ENCODE measurements at places on chromosomes 3 and 15.
A peak's percentile ranks its signal among the peaks of the same experiment; 100 is the strongest.

DNA sequence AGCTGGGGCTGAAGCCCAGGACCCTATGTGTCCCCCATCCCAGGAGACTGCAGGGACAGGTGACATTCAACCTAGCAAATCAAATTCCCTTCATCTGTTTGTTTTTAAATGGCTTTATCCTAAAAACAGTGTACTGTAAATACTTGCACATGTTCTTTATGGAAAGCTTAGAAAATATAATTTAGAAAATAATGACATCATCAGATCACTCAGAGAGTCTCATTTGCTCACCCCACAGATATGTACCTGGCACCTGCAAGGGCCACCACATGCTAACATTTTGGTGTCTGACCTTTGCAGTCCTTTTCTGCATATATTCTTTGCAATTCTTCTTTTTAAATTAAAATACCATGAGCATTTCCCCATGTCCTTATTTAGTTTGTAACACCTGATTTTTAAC, 58.6 kb upstream of the FGD5 start:
- no peak for DNase-seq

GRCh38 chr15:74768771-74769342, 13.0 kb upstream of the CSK start:
- peak; percentile 73 for DNase-seq

- DNase-seq: no peak
Measured at GRCh38 chr15:88703533-88703932, 64.7 kb downstream of the ISG20 start.

DNA sequence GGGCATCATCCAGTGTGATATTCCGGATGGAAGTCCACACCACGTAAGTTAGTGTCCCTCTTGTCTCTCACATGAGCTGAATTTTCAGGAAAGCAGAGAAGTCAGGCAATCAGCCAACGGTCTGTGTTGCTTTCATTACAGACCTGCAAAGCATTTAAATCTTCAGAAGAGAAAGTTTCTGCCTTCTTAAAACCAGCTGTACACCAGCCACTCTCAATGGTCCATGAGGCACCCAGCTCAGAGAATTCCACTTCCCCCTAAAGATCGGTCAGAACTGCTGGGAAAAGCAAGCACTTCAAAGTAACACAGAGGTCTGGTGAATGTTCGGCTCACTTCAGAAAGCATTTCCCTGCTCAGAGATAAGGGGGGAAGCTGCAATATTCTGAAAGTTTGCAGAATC, 903.7 kb downstream of the EPHA3 start:
- DNase-seq: no peak

GRCh38 chr3:110783541-110783940, 288.1 kb upstream of the NECTIN3 start:
- no peak for DNase-seq

DNA sequence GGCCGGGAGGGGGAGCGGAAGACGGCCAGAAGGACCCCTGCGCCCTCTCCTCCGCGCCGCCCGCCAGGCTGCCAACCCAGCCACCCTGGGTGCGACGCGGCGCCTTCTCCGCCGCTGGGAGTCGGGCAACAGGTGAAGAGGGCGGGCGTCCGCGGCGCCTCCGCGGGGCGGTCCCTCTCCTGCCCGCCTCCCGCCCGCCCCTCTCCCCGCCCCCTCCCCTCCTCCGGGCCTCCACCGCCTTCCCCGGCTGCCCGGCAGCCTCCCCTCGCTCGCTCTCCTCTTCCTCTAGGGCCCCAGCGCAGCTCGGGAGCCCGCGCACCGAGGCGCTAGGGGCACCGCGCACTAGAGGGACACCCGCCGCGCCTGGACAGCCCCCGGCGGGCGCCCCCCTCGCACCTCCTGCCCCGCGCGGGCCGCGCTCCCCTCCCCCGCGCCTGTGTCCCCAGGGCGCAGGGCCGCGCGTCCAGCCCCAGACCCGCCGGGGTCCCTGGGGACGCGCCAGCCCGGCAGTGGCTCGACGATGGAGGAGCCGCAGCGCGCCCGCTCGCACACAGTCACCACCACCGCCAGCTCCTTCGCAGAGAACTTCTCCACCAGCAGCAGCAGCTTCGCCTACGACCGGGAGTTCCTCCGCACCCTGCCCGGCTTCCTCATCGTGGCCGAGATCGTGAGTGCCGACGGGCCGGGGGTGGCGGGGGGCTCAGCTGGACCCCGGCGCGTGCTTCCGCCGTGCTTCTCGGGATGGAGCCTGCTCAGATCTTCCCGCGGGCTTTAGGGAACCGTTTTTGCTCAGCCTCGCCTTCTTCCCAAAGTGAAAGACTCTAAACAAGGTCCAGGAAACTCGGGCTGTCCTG, at the start of gene CMTM8:
CMTM8 (plus strand) TSS at position 228 of the 854 bp plus-strand sequence; CDS start at position 521, 293 bp downstream.
- DNase-seq: peak; percentile 64

- DNase-seq: no peak
Measured at GRCh38 chr3:83321891-83322290, 1560.4 kb upstream of the GBE1 start.

DNA sequence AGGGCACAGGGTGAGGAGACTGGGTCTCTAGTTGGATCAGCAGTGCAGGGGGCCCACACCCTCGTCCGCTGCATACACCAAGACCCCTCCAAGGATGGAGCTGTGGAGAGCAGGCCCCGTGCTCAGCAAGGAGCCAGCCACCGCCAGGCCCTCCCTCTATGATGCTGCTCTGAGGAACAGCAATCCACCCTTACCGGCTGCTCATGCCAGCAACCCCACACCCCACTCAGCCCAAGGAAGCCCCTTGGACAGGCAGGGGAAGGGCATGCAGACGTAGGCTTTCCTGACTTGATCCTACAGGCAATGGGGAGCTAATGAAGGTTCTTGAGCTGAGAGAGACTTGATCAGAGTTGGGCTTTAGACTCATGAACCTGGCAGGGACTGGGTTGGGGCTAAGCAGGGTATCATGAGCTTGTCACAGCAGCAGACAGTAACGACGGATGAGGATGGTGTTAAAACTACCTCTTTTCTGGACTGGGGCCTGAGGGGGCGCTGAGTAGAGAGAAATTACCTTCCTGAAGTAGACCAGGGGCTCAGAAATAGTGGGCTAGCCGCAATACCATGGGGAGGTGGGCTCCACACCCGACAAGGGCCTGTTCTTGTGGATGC, 50.5 kb upstream of the FGD5 start:
- DNase-seq: no peak

DNA sequence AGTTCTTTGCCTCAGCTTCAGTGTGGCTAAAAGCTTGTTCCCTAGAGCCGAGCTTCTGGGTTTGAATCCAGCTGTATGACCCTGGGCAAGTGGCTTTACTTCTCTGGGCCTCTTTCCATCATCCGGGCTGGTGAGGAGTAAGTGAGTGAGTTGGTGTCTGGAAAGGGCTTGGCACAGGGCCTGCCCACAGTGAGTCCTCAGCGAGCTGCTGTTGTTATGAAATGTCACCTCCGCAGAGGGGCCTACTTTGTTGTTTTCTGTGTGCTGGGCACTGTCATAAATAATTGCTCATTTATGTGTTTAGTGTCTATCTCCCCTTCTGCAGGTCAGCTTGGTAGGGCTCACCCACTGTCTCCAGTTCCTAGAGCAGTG, 31.7 kb downstream of the SLC6A6 start:
- no peak for DNase-seq

DNA sequence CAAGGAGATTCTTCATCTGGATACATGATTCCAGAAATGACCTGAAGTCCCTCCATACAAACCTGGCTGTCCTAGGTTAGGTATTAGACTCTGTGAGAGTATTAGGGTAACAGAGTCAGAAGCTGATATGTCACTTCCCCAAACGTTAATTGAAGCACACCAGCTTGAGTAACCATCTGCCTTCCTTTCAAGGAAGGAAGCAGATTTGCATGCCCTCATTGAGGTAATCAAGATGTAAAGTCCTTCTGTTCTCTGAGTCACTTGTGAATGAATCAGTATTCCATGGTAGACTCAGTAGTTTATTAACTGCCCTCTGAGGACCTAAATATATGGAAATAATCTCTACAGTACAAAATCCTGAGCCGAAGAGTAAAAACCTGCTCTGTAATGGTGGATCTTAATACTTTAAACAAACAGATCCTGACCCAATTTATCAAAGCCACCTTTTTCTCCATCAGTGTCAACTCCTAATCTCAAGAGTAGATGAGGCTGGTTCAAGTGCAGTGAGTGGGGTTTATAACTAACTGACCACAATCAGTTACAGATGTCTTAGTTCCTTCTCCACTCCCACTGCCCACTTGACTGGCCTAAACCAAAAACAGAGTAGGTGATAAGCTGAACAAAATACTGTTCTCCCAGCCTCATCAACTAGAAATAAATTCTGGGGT, 246.2 kb upstream of the CHRM5 start:
- no peak for DNase-seq

DNA sequence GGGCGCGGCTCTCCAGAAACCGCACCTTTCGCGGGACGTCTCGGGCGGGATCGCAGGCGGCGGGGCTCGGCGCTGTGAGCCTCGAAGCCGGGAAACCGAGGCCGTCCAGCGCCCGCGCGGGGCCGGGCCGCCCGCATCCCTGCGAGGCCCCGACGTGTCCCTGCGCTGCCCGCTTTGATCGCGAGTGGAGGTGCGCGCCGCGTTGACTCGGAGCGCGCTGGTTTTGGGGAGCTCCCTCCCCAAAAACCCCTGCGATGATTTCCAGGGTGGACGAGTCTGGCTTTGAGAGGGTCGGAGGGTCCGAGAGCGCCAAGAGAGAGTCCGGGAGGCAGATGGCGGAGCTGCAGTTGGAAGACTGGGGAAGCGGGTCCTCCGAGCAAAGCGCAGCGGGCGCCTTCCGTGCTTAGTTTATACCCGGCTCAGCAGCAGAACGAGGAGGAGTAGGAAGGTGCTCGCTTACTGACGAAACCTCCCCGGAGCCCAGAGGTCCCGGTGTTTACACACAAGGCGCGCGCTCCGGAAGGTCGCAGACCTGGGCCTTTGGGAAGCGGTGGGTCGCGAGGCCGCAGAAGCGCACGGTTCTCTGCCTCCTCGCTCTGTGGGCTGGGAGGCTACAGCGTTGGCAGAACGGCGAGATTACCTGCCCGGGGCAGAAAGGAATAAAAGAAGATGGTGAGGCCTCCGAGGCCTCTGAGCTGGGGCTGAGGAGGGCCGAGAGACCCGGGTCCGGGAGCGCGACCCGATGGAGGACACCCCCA, 687 bp downstream of the ALDH1A3 start:
- DNase-seq: no peak

GRCh38 chr3:117580806-117581205, 871.2 kb downstream of the TUSC7 start:
- no peak for DNase-seq

- DNase-seq: no peak
Measured at GRCh38 chr3:163384383-163384782, 1693.9 kb downstream of the SI start.

DNA sequence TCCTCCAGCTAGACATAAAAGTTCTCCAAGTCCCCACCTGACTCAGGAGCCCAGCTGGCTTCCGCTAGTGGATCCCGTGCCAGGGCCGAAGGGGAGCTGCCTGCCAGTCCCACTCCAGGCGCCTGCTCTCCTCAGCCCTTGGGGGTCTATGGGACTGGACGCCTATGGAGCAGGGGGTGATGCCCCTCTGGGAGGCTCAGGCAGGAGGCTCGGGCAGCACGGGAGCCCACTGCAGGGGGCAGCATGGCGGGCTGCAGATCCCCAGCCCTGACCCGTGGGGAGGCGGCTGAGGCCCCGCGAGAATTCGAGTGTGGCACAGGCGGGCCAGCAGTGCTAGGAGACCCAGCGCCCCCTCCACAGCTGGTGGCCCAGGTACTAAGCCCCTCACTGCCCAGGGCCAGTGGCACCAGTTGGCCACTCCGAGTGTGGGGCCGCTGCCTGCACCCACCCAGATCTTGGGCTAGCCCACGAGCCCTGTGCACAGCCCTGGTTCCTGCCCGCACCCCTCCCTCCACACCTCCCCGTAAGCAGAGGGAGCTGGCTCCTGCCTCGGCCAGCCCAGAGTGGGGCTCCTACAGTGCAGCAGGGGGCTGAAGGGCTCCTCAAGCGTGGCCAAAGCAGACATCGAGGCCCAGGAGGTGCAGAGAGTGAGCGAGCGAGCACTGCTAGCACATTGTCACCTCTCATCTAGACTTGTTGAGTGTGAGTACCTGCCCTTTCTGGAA, 221.3 kb upstream of the NSMCE3 start:
- no peak for DNase-seq

GRCh38 chr3:134885877-134886621, 91.0 kb downstream of the EPHB1 start:
- no peak for DNase-seq

DNA sequence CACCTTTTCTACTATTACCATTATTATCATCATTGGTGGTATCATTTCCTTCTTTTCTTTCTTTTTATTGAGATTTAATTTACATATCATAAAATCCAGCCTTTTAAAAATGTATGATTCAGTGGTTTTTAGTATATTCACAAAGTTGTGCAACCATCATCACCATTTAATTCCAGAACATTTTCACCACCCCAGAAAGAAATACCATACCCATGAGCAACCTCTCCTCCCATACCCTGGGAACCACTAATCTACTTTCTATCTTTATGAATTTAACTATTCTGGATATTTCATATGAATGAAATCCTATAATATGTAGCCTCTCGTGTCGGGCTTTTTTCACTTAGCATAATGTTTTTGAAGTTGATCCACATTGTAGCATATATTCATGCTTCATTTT, 29.1 kb downstream of the AAGAB start:
- no peak for DNase-seq

- no peak for DNase-seq
Measured at GRCh38 chr3:7249493-7250076, 388.7 kb downstream of the GRM7 start.
